ENCODE measurements at places on chromosomes 16 and 17.

- no peak for DNase-seq
These were observed 990 bp upstream of the WNK4 start for GRCh38 chr17:42779304-42779935.

GRCh38 chr17:69678206-69678605, 263.7 kb downstream of the MAP2K6 start:
- no peak for DNase-seq

DNA sequence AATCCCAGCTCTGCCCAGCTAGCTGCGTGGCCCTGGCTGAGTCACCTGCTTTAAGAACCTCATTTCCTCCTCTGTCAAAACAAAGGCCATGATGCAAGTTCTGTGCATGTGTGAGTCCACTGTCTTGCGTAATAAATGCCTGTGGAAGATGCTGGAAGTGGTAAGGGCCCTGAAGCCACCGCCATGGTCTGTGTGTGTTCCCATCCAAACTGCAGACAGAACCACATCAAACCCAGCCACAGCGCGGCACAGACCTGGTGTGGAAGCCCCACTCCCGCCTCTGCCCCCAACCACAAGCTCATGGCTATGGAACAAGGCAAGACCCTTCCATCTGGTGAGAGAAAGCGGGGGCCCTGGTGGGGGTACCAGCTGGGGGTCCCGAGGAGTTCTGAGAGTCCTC, 26.0 kb downstream of the NECAB2 start:
- DNase-seq: no peak

- DNase-seq: no peak
These were observed 10.3 kb downstream of the MRC2 start for GRCh38 chr17:62637809-62638208.

DNA sequence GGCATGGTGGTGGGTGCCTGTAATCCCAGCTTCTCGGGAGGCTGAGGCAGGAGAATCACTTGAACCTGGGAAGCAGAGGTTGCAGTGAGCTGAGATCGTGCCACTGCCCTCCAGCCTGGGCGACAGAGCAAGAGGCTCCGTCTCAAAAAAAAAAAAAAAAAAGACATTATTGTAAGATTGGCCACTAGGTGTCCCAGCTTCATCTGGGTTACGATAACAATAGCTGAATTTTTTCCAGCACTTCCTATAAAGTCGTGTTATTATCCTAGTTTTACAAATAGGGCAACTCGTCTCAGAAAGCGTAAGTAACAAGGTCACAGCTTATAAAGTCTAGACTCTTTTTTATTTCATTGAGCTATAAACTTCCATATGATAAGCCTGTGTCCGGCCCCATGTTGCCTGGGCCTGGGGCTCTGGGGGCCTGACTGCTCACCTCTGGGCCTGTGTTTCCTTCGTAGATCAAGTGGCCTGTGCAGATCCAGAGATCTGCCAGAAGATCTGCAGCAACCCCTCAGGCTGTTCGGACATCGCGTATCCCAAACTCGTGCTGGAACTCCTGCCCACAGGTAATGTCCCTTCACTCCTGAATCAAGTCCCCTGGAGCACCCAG, 60.5 kb downstream of the SLC5A11 start:
- no peak for DNase-seq

DNA sequence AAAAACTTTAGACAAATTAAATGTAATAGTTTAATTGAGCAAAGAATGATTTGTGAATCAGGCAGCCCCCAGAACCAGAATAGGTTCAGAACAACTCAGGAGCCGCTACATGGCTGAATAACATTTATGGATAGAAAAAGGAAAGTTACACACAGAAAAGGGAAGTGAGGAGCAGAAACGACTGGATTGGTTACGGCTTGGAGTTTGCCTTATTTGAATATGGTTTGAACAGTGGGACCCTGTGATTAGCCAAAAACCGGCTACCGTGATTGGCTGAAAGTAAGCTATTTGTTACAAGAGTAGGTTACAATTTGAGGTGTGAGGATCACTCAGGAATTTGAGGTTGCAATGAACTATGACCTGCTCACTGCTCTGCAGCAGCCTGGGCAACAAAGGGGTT, 1139.8 kb downstream of the CDH11 start:
- no peak for DNase-seq

GRCh38 chr17:28758411-28759121, 14.8 kb downstream of the TRAF4 start:
- no peak for DNase-seq

DNA sequence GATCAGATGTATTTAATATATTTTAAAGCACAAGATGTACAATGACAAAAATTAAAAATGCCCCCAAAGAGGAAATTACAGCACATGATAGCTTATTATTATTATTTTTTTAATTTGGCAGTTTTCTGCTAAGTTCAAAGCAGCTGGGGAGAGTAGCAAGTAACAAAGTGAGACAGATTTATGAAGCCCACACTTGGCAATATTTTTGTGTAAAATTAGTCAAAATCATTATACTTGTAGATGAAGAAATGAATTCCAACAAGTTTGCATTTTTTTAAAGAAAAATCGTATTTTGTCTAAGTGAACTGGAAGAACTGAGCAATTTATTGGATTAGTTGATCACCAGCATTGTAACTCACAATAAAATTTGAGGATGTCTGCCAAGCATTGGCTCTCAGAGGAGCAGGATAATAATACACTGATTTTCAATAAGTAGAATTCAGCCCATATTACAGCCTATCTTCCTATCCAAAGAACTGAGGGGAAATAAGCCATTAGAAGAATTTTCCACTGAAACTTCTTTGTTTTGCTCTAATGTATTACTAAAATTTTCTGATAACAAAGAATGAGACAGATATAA, 215.6 kb downstream of the MAP2K6 start:
- no peak for DNase-seq

DNA sequence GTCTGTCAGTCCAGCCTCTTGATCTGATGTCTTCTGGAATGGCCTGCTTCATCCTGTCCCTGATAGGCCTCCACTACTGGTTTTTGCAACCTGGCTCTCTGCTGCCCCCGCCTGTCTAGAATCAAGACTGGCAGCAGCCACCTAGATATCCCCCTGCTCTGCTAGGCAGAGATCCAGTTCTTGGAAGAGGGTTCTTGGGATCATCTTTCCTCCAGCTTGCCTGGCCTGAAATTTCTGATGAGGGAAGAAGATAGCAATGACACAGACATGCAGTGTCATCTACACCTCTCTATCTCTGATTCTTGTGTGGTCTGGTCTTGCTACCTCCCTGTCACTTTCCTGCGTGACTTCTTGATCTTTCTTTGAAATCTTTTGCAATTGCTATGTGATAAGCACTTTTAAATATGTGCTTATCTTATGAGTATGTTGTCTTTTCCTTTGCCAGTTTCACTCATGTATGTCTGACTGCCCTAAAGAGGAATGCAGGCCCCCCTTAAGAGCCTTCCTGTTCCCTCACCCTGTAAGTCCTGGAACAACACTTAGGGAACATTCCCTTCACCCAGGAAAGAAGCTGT, 20.3 kb upstream of the NFATC3 start:
- peak; percentile 62 for DNase-seq

- DNase-seq: no peak
These were observed 194.3 kb upstream of the RPL38 start for GRCh38 chr17:74009056-74009625.

DNA sequence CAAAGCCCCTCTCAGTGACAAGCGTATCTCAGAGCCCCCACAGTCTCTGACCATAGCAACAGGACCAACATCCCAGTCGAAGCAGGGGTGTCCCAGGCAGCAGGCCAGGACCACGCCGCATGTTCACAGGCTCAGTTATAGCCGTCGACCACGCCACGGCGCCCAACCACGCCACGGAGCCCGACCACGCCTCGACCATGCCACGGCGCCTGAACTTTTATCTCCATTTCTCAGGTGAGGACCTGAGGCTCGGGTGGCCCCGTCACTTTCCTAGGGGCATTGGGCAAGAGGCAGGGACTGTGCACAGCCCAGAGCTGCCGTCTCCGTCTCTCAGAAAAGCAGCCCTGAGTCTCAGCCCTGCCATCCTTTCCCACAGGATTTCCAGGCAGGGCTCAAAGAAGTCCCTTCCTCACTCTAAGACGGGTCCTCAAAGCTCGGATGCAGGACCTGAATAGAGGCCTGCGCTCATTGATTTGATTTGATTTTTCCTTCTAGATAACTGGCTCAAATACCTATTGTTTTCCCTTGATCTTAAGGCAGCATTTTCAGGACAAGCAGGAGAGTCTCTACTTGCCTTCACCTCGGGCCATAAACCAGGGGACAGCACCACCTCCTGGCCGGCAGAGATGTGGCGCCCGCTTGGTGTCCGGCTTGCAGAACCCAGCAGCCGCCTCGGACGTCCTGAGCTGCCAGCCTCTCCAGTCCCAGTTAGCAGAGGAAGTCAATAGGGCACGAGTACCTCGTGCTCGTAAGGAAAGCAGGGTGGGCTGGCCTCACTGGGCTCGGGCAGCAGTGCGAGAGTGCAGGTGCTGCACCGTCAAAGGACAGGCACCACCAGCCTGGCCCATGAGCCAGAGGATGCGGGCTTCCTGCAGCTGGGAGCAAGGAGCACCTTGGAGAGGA, 38.8 kb downstream of the C16orf95 start:
- DNase-seq: peak; percentile 45

DNA sequence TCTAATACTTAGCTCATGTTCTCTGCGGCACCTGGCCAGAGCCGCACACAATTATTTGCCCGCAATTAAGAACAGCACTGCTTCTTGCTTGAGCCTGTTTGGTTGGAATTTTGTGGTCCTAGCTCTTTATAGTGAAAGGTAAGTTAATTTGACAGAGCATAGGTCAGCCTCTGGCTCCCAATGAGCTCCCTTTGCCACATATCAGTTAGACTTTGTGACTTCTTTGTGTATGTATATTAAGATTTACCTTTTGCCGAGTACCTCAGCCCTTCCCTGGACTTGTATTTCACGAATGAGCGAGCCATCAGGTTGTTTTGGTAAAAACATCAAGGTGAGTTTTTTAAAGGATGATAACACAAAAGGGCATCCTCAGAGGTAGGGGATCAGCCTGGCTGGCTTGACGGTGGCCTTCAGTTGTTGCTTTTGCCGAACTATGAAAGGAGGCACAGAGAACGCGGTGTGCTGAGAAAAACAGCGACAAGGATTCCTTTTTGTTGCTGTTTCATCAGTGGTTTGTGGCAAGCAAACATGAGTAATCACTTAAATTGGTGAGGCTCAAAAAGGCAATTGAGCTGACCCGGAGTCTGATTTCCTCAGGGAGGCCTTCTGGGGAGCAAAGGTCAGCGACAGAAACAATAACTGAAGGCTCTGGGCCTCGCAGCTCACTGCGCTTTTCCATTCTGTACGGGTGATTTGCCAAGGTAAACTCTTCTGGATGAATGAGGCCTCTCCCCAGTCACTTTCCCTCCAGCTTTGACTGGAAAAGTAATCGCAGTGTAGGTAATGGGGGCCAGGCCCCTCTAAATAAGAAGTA, 163.6 kb downstream of the HS3ST3A1 start:
- no peak for DNase-seq

GRCh38 chr17:63826468-63827001, 696 bp upstream of the PSMC5 start:
- DNase-seq: no peak

GRCh38 chr16:5845046-5845445, 747.5 kb upstream of the EEF2KMT start:
- no peak for DNase-seq

- DNase-seq: no peak
These were observed 27.9 kb upstream of the GINS2 start for GRCh38 chr16:85716680-85717038.

- DNase-seq: no peak
These were observed 98.2 kb upstream of the GNAO1 start for GRCh38 chr16:56093055-56093454.

GRCh38 chr16:56635441-56635967, 3.0 kb upstream of the MT1A start:
- no peak for DNase-seq

DNA sequence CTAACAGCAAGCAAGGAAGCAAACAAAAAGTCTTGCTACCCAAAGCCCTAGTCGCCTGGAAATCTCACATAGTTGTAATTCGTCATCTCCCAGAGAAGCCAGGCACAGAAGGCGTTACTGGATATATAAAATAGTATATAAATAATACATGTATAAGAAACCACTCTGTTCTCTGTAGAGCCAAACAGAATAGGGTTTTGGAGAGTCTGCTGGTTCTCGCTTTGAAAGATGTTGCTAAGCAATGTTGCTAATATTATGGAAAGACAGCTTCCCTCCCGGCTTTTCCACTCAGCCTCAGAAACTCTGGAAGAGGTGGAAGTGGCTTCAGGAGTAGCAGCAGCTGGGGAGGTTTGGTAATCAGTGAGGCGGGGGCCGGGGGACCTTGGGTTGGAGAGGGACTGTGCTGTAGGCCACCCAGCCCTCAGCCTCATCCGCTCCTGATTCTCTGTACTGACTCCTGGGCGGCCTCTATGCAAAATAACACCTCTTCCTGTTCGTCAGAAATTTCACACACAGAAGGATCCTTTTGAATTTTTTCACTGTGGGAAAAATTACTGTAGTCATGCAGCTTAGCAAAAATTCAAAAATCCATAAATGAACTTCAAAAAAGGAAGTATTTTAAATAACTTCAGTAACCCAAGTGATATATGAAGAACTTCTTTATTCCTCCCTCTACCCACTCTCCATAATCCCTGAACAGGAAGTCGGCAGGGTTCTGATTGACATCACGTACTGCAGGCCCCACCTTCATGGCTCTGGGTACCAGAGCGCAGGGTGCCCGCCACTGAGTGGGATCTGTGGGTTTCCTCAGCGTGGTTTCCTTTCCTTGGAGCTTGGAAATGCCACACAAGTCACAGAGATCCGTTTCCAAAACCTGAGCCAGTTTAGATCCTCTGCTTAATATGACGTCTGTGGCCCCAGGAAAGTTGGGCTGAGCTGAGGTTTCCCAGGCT, 51.4 kb downstream of the RAP1GAP2 start:
- no peak for DNase-seq

GRCh38 chr16:83676086-83676485, 131.7 kb upstream of the HSBP1 start:
- no peak for DNase-seq

Measured in stimulated activated CD4-positive, alpha-beta T cell treated with anti-CD3 and anti-CD28 coated beads, Interleukin-4, amount 100 ng/mL, for 48 hours (primary cell).